Fibroblast of skin of abdomen (primary cell): ENCODE measurements at places on chromosomes 7 and 10.

GRCh38 chr10:23404461-23404980, 34.4 kb upstream of the OTUD1 start:
- no peak for DNase-seq

GRCh38 chr7:69199661-69200060, 398.6 kb upstream of the AUTS2 start:
- no peak for DNase-seq

DNA sequence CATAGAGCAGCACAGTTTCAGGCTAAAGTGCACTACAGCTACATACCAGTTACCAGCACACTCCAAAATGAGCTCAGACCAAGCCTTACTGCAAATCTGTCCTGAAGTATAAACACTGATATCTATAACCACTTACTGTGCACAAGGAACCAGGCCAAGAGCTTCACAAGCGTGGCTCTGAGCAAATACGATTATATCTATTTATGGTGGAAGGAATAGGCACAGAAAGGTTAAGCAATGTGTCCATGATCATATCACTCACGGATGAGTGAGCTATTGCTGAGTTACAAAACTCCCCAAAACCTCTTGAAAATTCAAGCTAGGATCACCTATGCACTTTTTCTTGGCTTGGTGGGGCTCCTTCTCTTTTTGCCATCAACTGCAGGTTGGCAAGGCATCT, 84.9 kb downstream of the GPAM start:
- no peak for DNase-seq

DNA sequence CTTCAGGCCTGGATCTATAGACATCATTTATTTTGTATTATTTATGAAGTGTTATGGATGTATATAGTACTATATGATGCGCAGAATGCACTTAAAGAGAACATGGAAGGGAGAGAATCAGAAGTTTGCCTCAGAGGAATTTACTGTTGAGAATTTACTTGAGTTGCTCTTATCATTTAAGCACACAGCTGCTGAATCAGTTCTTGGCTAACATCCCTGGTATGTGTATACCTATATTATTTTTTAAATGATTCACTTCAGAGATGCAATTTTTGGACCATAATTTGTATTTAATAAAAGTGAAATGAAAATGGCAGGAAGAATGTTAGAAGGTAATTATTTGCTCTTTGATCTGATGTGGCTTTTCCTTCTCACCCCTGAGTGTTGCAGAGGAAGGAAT, 191.6 kb downstream of the BICC1 start:
- peak; percentile 62 for DNase-seq

GRCh38 chr7:87316097-87316700, 29.3 kb upstream of the CROT start:
- no peak for DNase-seq

DNA sequence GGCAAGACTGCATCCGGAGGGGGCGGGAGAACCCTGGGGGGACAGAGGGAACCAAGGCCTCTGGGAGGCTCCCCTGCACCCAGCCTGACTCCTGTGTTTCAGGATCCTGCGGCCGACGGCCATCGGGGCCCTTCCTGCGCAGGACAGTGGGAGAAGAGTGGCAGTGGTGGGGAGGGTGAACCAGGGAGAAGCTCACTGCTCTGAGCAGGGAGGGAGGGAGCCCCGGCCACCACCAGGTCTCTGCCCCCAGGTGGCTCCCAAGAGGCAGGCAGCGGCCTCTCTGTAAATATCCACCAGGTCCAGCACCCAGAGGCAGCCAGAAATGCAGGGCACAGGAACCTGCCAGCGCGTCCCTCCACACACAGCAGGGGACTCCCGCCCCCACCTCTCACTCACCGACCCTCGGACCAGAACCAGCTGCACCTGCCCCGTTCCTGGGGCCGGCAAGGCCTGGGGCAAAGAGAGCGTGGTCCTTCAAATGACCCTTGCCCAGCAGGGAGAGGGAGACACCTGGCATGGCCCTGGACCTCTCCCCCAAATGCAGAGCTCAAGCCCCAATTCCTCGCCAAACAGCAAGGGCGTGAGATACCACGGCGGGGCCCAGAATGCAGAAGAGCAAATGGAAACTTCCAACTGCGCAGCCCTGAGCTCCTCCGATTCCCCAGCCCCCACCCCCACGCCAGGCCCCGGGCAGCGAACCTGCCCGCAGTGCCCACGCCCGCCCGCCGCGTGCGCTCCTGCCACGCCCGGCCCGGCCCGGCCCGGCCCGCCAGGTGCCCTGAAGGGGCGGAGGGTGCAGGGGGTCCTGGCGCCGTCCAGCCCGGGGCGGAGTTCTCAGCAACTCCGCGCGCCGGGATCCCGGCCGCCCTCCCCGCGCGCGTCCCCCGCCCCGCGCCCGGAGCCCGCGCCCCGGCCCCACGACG, 805 bp downstream of the RASGEF1A start:
- no peak for DNase-seq

GRCh38 chr10:26000971-26001370, 66.9 kb downstream of the MYO3A start:
- DNase-seq: no peak

GRCh38 chr10:97673736-97674525, 13.1 kb downstream of the AVPI1 start:
- DNase-seq: peak; percentile 74
